ENCODE measurements at places on chromosomes 11 and 22.

DNA sequence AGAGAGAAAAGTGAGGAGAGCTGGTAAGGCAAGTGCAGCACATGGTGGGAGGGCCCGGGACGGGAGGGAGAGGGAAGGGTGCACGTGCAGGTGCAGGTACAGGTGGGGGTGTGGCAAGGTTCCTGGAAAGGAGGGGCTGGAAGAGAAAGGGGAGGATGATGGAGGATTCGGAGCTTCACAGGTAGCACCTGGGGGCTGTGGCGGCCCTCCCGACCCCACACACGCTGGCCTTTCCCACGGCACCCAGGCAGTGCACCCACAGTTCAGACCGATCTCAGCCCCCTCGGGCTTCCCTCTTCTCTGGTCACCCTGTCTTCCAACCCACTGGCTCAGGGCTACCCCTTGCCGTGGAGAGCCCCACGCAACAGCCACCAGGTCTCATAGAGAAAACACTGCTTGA is 67.4 kb upstream of the A4GALT start:
- DNase-seq: no peak

- DNase-seq: no peak
Observed at GRCh38 chr11:125270711-125271110, 106.2 kb downstream of the PKNOX2 start.

DNA sequence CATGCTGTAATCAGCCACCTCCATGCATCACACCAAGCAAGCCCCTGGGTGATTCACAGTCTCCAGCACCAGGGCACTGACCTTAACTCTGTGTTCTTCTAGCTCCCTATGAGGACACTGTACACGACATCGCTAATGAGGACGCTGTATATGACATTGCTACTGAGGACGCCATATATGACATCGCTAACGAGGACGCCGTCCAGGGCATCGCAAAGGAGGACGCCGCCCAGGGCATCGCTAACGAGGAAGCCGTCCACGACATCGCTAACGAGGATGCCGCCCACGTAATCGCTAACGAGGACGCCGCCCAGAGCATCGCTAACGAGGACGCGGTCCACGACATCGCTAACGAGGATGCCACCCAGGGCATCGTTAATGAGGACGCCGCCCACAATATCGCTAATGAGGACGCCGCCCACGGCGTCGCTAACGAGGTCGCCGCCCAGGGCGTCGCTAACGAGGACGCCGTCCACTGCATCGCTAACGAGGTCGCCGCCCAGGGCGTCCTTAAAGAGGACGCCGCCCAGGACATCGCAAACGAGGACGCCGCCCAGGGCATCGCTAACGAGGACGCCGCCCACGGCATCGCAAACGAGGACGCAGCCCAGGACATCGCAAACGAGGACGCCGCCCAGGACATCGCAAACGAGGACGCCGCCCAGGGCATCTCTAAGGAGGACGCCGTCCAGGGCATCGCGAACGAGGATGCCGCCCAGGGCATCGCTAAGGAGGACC is 34.5 kb upstream of the DGCR6L start:
- no peak for DNase-seq

DNA sequence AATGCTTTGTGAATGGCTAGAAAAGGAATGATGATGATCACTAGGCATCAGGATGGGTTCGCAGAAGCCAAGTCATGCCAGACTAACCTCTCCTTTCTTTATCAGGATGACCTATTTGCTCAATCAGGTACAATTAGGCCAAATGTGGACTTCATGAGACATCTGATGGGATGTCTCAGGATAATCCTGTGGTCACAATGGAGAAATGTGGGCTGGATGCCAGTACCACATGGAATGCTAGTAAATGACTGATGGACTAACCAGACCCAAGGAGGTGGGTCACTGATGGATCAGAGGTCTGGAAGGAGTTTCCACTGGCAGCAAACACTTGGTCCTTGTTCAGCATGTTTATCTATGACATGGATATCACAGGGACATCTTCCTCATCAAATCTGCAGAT is 94.8 kb upstream of the PHOX2A start:
- DNase-seq: no peak

- DNase-seq: peak; percentile 2
Observed at GRCh38 chr11:102592634-102593581, 32.2 kb downstream of the MMP20 start.
